ENCODE measurements at places on chromosomes 7 and 10.

- no peak for DNase-seq
Measured at GRCh38 chr7:43044511-43044910, 67.9 kb upstream of the HECW1 start.

- DNase-seq: no peak
Measured at GRCh38 chr7:73718905-73719805, at the start of gene STX1A. Gene STX1A (minus strand): TSS chr7:73719669. CDS start chr7:73719631, 38 bp downstream.

DNA sequence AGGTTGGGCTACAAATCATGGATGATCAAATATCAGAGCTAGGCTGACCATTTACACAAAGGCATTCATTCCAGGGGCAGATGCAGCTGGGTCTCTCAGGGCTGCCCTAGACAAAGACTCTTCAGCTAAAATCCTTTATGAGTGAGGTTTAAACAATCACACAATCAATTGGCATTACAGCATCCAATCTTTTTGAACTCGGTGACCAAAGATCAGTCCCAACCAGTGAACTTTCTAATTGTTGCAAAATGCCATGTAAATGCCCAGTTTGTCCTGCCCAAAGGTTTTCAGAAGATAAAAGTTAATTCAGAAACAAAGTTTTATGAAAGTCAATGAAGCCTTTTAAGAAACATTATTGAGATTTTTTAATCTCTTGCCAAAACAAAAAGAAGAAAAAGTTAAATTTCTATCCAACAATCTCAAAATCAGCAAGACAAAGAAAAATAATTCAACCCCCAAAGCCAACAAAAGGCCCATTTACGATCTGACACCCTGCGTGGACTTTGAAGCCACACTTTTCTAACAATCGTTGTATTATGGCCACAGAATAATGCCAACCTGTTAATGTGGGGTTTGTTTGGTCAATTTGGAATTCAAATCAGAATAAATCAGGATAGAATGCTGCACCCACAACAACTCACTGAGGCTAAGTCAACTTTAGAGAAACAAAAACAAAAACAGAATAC is 40.9 kb downstream of the GPR37 start:
- no peak for DNase-seq

DNA sequence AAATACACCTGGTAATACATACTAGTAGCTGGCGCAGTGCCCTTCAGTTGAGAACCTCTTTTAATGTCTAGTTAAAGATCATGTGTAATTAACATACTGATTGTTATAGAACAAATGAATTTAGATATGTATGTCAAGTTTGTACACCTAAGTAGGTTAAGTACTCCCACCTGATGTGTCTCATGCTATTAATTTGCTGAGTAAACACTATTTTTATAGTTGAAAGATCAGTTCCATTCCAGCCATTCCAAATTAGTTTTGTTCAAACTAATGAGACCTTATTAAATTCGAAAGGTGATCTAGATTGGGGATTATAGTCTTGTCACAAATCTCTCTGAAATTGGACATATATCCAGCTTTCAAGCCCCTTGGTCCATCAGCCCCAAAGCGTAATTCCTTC is 710.0 kb downstream of the LRMDA start:
- no peak for DNase-seq

DNA sequence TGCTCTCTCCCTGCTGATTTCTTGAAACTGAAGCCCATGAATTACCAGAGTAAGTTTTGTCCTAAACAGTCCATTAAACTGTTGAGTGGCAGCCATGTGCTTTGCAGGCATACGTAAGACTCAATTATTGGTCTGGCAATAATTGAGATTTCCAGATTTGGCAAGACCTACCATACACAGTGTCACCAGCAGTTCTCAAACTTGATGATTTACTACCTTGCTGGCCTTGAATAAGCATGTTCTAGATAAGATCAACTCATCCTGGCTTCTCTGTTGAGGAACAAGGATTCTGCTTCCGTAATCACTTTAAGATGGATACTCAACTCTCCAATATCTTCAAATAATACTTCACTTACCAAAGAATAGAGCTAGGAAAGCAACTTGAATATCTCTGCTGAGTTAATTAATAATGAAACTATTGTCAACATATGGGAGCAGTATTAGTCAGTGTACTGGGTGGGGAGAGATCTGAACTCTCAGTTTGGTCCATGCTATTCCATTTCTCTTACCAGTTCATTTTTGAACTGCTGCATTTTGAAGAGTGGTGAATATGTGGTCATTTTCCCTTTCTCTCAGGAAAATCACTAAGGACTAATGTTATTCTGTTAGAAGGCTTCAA is 181.4 kb downstream of the IPMK start:
- DNase-seq: no peak

- DNase-seq: no peak
Measured at GRCh38 chr10:7559386-7559785, 107.4 kb downstream of the ITIH5 start.

DNA sequence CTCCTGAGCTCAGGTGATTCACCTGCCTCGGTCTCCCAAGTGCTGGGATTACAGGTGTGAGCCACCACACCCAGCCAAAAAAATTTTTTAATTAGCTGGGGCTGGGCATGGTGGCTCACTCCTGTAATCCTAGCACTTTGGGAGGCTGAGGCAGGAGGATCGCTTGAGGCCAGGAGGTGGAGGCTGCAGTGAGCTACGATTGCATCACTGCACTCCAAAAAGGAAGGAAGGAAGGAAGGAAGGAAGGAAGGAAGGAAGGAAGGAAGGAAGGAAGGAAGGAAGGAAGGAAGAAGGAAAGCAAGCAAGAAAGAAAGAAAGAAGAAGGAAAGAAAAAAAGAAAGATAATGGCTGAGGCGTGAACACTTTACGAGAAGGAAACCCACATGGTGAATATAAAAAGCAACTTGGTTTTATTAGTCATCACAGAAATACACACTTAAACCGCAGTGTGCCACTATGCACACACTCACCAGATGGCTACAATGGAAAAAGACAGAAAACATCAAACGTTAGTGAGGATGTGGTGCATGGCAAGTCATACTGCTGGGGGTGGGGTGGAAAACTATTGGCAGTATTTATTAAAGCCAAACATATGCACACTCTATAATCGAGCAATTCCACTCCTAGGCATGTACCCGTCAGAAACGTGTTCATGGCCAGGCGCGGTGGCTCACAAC is 4.4 kb upstream of the CCL26 start:
- DNase-seq: peak; percentile 90

GRCh38 chr10:130196511-130197487 is 60.6 kb downstream of the GLRX3 start:
- DNase-seq: no peak

GRCh38 chr10:64659311-64659710 is 1138.1 kb downstream of the REEP3 start:
- no peak for DNase-seq

- DNase-seq: peak; percentile 5
Measured at GRCh38 chr7:143216151-143216550, 5.7 kb upstream of the TAS2R40 start.

DNA sequence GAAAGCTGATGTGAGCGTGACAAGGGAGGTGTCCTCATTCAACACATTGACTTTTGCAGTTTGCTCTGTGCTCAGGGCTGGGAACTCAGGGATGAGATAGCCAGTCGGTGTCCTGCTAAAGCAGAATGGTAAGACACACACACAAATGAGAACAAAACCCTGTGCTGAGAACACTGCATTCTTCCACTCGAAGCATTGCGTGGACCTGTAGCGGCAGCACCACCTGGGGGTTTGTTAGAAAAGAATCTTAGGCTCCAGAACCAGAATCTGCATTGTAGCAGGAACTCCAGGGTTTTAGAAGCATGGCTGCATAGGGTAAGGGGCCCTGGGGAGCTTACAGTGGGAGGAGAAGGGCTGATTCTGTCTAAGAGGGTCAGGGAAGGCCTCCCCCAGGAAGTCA is 21.5 kb upstream of the OGDHL start:
- no peak for DNase-seq

GRCh38 chr10:34861293-34862021 is 46.4 kb upstream of the PARD3 start:
- no peak for DNase-seq

GRCh38 chr10:68982389-68982788 is 6.2 kb upstream of the KIFBP start:
- no peak for DNase-seq

GRCh38 chr10:71437537-71438092 is 40.9 kb downstream of the CDH23 start:
- no peak for DNase-seq

GRCh38 chr7:138538997-138539644 is 79.1 kb downstream of the TRIM24 start:
- DNase-seq: no peak

DNA sequence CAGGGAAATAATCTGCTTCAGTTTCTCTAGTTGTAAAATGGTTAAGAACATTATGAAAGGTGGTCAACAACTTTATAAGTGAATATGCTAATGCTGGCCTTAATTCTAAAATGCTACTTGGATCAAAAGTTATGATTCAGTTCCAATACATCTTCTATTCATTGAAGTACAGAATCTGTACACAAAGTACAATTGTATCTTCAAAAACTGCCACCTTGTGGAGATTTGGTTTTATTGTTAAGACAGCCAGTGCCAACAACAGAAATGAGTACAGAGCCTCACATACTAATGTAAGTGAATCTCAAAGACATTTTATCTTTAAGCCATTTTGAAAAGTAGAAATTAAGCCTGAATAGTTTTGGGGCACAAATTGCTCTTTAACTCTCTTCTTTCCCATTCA is 194.0 kb downstream of the CFTR start:
- DNase-seq: no peak

DNA sequence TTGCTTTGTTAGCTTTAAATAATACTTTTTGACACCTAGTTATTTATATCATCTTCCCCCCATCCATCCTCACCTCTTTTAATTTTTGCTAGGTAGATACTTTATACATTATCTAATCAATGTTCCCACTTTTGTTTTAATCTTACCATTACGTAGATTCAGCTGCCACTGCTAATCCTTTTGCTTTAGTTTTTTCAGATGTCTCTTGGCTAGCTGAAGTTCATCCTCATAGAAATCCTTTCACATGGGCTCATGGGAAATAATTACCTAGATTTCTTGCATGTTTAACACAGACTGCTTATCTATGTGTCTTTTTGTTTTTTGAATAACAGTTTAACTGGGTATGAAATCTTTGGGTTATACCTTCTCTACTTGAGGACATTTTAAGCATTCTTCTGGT is 60.1 kb downstream of the ZNRF2 start:
- DNase-seq: no peak

DNA sequence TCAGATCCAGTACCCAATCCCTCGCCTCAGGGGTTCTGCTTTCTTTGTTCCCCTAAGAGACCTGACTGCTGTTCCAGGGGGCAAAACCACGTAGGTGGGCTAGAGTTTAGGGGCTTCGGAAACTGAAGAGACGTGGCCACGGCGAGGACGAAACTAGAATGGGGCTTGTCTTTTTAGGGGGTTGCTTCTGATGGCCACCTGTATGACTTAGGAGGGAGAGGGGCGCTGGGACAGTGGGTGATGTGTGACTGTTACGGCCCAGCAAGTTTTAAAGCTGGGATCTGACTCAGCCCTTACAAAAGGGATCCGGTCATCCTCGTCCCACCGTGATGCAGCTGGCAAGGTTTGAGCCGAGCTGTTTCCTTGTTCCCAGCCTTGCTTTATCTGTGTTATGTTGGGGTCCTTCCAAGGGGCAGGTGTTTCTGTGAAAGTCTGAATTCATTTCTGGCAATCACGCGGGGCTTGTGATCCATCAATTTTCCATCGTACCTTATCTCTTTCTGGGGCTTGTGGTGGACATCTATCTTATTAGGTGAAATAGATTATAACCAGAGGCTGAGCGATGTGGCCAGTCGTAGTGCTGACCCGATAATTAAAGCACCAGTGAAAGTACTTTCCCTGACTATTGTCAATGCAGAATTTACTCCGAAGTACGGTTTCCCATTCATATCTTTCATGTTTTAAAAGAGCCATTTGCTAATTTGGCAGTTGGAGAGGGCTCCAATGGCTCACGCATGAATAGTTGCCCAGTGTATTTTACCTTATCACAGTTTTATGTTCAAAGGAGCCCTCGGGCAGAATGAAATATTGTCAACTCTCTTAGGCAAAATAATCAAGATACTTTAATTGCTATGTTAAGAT is 830 bp downstream of the MET start:
- DNase-seq: no peak

DNA sequence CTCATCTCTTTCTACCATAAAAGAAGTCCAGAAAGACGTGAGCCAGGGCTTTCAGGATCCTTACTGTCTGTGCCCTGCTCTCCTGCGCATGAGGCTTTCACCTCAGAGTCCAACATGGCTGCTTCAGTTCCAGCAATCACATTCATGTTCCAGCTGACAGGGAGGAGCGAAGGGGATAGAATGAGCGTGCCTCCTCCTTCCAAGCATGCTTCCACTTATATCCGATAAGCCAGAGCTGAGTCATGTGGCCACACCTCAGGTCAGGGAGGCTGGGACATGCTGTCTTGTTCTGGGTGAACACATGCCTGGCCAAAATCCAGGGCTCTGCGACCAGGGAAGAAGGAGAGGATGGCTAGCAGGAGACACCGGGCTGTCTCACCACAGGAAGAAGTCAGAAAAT is 248.2 kb downstream of the SKAP2 start:
- no peak for DNase-seq

- no peak for DNase-seq
Measured at GRCh38 chr7:36965625-36966024, 241.3 kb upstream of the AOAH start.

DNA sequence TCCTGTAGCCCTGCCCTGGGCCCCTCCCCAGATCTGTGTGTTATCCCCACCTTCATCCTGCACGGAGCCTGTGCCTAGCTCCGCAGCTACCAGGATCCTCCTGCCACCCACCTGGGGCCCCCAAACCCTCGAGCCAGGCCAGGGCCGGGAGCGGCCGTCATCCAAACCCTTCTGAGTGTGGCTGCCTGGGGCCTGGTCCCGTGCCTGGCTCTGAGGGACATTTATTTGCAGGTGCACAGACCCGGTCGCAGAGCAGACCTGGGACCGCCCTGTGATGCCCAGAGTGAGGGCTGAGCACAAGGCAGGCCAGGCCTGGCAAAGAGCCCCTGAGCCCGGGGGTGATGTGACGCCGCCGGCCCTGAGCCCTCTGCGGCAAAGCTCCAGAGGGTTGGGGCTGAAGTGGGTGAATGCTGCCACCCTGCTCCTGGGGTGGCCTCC is 27.4 kb upstream of the INPP5A start:
- no peak for DNase-seq

Data from AG09309 (cell line).